ENCODE measurements at places on chromosomes 1 and 21. TPM values are rescaled to one million over a fixed set of nuclear protein-coding genes. Genes with fewer than 3 reads are reported as not detected.

The VWA5B1 gene
- not detected for polyA plus RNA-seq

DNA sequence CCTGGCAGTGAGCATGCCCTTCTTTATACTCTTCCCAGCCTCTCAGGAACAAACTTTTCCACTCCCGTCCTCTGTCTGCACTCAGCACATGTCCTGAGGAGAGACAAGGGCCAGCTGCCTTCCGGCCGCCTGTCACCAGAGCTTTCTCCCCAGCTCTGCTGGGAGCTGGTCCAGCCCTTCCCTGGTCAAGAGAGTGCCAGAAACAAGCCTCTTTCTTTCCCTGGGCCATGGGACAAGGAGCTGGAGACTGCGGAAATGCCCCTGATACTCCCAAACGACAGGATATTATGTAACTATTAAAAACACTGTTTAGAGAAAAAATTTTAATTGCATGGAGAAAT, 10.4 kb downstream of the LAMB3 start:
- peaks cover 78% of the 10 kb centered on the region for H3K36me3 ChIP-seq
- no peaks in the 10 kb centered on the region for H3K27me3 ChIP-seq
- DNase-seq = peak; percentile 52
- no peak overlapping the region for H3K27ac ChIP-seq

The SIK1 gene
- polyA plus RNA-seq = 49.6 TPM

DNA sequence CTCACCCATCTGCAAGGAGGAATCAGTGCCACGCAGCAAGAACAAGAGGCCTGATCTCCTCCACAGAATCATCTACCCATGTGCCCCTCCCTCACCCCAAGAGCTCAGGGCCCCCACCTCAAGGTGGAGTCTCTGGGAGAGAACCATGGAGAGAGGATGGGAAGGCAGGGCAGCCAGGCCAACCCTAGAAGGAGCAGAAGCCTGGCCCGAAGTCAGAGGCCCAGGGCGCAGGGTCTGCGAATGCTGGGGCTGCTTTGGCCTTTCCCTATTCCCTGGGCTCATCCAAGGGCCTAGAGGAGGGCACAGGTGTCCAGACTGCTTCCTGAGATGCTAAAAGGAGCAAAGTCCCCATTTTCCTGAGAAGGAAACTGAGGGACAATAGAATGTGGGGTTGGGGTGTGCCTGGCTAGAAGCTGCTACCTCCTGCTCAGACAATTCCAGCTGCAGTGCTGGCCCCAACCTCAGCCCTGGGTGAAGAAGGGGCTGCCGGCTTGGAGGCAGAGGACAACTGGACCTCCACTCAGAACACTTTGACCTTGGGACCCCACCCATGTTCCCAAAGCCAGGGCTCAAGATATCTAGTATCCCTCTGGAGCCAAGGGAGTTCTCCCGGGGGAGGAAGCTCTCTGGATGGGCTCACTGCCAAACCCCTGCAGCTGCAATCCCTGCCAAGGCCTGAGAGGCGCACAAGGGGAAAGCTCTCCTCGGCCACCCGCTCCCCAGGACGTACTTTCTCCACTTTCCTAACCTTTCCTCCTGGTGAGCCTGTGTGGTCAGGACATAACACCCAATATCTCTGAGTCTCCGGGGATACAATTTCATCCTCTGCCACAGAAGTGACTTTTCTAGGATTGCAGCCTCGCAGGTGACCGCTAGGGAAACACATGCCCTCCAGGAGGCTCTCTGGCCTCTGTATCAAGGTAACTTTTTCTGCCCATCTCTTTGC, 16.6 kb upstream of the LEMD1 start:
- no peak overlapping the region for H3K27ac ChIP-seq
- H3K4me1 ChIP-seq = peaks cover 39% of the 10 kb centered on the region
- peaks cover 11% of the 10 kb centered on the region for H3K36me3 ChIP-seq
- no peaks in the 10 kb centered on the region for H3K27me3 ChIP-seq
- H3K4me3 ChIP-seq = no peak overlapping the region
- DNase-seq = no peak

The NBPF1 gene
- polyA plus RNA-seq = 12.8 TPM

All from keratinocyte (primary cell).